ENCODE measurements at places on chromosomes 5 and 9.

DNA sequence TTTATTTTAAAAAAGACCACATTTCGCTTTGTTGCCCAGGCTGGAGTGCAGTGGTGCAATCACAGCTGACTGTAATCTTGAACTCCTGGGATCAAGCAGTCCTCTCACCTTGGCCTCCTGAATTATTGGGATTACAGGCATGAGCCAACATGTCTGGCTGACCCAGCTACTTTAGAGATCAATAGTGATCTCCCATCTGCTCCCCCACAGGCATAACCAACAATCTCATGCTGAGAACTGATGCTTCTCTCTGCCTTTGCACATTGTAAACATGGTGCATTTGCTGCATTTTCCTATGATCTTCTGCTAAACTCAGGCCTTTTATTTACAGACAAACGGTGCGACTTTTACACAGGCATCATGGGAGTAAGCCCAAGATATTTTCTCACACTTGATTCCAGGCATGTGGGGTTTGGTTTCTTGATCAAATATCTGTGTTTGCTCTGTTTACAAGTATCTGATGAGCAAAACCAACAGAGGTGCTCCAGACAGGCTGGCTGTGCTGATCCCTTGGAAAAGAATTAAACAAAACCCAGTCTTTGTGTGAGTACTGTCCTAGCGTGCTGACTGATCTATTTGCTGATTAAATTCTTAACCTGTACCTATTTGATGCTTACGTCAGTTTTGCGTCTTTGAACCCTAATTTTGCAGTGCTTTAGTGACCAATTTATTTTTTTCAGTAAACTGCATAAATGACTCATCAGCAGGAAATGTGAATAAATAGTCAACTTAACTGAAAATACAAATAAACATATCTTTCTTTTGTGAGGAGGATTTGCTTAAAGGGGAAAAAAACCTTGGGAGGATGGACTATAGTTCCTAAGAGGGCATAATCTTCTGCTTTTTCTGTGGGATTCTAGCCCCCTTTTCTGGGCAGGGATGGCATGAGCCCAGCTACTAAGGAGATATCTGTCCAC lies 191.7 kb upstream of the NR3C1 start:
- H3K4me3 ChIP-seq = no peak overlapping the region
- H3K36me3 ChIP-seq = no peaks in the 10 kb centered on the region
- no peaks in the 10 kb centered on the region for H3K27me3 ChIP-seq
- no peaks in the 10 kb centered on the region for H3K4me1 ChIP-seq
- DNase-seq = no peak
- no peak overlapping the region for H3K27ac ChIP-seq

GRCh38 chr9:104456831-104457230 lies 47.2 kb upstream of the OR13F1 start:
- H3K36me3 ChIP-seq = peaks cover under 1% of the 10 kb centered on the region
- DNase-seq = no peak
- no peaks in the 10 kb centered on the region for H3K27me3 ChIP-seq
- H3K4me1 ChIP-seq = no peaks in the 10 kb centered on the region
- no peak overlapping the region for H3K4me3 ChIP-seq
- H3K27ac ChIP-seq = no peak overlapping the region

DNA sequence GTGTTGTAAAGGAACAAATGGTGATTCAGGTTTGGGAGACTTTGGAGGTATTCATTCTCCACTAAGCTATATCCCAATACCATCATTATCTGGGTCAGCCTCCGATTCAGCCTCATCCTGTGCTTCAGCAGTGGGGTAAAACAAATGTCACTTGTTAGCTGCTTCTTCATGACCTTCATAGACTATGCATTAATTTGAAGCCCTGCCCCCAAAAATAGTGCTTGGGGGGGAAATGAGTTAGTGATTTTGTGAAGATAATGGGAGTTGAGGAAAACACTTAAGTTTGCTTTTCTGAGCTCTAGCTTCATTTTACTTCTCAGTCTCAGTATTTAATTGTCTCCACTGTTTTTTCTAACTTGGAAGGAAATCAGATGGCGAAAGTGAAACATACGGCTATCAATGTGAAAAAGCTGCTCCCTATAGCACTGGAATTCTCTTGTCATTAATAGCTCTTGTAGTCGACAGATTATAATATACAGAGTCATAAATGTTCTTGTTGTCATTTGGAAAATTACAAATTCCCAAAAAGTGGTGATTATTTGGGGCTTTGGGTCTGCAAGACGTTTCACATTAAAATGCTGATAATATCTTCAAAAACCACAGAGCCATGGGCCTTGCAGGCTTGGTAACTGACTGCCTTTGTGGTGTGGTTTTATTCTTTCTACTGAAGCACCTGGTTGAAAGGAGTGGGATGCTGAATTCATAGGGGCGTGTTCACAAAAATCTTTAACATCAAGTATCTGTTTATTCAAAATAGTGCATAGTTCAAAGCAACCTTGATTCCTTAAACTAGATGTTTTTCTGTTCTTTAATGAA lies 40.0 kb downstream of the PIK3R1 start:
- no peak overlapping the region for H3K4me3 ChIP-seq
- no peaks in the 10 kb centered on the region for H3K36me3 ChIP-seq
- no peak for DNase-seq
- no peaks in the 10 kb centered on the region for H3K4me1 ChIP-seq
- no peaks in the 10 kb centered on the region for H3K27me3 ChIP-seq

DNA sequence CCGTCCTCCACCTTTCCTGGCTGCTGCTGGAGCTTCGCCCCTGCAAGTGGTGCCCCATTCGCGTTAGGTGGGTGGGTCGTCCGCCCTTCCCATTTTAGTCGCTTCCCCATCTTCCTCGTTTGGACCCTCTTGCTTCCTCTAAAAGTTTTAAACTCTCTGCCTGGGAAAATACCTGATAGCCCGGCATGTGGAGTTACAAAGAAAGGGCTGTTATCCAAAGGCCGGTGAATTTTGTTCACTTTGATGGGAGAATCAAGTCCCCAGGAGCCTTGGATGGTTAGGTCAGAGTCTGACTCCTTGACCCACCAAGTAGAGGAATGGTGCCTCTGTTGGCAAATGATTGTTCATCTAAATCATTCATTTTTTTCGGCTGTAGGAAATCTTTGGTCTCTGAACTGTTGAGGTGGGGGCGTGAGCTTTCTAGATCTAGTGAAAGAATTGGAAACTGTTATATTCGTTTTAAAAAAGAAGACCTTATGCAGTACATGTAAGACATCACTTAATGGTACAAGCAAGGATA lies 29.5 kb upstream of the APC start:
- DNase-seq = no peak
- H3K4me1 ChIP-seq = no peaks in the 10 kb centered on the region
- peak overlapping the region; percentile 81 for H3K4me3 ChIP-seq

GRCh38 chr9:124260769-124261603 lies 3.2 kb downstream of the NEK6 start:
- peak overlapping the region; percentile 96 for H3K27ac ChIP-seq
- peaks cover 3% of the 10 kb centered on the region for H3K4me1 ChIP-seq
- peak overlapping the region; percentile 2 for H3K4me3 ChIP-seq
- H3K27me3 ChIP-seq = no peaks in the 10 kb centered on the region
- peak; percentile 61 for DNase-seq

DNA sequence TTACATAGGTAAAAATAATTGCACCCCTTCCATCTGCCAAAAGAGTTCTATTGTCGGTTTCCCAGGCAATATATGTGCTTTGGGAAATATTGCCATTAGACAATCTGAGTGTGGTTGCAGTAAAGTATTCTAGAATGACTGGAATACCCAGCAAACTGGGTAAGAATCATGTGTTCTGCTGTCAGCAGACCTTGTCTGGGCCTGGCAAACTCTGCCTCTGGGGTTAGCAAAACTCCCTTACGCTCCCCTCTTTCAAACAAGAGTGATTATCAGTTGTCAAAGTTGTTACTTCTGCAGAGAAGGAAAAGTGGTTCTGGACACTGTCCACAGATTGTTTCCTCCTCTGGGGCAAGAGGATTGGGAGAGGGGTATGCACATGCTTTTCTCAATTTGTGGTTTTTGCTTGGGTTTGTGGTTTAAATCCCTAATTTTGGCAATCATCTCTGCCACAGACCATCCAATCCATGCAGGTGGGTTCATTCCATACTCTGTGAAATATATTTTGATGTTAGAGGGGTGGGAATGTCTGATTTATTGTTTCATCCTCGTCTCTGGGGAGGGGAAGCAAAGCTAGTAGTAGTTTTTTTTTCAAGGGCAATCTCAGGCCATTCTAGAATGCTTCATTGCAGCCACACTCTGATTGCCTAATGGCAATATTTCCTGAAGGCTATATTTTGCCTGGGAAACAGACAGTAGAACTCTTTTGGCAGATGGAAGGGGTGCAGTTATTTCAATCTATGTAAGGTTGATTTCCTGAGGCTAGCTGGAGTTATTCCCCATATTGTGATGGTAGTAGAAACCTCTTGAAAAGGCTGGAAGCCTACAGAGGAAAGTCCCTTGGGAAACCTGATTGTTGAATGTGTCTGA lies 24.0 kb upstream of the TNFSF15 start:
- H3K27me3 ChIP-seq = no peaks in the 10 kb centered on the region
- no peak for DNase-seq
- no peak overlapping the region for H3K4me3 ChIP-seq
- H3K27ac ChIP-seq = no peak overlapping the region

DNA sequence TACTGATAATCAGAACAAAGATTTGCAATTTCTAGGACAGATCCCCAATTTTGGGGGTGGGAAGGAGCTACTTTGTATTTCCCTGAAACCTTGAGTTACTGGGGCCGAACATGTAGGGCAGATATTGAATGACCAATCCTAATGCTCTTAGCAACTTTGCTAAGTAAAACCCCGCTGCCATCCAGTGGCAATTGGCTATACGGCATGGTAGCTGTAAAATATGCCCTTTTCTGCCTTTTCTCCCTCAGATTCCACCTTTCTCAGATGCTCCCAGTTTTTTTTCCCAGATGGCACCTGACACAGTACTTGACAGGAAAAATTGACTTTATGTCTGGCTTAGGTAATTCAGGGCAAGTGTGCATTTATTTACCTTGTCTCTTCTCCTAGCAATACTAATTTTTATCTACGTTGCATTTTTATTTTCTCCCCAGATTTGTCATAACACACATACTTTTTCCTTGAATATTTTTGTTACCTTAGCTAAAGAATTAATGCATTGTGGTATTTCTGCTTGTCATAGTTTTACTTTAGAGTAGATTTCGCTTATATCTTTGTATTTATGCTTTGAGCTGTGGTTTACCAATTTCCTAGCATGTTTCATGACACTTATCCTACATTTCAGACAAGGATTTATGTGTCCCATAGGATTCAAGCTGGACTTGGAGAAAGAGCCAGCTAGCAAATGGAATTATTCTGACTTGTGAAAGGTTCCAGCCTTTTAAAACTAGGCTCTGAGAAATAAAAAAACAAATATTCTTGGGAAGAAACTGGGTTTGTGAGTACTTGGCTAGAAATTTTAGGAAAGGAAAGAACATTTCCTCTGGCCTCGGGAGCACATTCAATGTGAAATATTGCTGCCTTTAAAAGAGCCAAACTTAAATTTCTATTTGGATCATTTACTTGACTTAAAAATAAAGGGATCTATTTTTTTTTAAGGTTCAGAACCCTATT lies 37.4 kb downstream of the PIK3R1 start:
- H3K4me1 ChIP-seq = peaks cover 6% of the 10 kb centered on the region
- H3K27ac ChIP-seq = peak overlapping the region; percentile 28
- no peak overlapping the region for H3K4me3 ChIP-seq
- H3K27me3 ChIP-seq = no peaks in the 10 kb centered on the region

DNA sequence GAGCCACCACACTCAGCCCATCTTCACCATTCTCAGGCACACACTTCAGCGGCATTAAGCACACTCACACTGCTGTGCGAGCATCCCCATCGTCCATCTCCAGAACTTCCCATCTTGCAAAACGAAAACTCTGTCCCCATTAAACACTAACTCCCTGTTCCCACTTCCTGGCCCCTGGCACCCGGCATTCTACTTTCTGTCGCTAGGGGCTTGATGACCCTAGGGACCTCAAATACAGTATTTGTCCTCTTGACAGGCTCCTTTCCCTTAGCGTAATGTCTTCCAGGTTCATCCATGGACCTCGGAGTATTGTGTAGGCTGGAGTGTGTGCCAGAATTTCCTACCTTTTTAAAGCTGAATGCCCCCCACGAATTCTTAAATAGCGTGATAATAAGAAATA lies 14.7 kb upstream of the UBAC1 start:
- no peaks in the 10 kb centered on the region for H3K36me3 ChIP-seq
- no peak overlapping the region for H3K27ac ChIP-seq
- H3K4me3 ChIP-seq = no peak overlapping the region
- no peaks in the 10 kb centered on the region for H3K4me1 ChIP-seq
- no peaks in the 10 kb centered on the region for H3K27me3 ChIP-seq

DNA sequence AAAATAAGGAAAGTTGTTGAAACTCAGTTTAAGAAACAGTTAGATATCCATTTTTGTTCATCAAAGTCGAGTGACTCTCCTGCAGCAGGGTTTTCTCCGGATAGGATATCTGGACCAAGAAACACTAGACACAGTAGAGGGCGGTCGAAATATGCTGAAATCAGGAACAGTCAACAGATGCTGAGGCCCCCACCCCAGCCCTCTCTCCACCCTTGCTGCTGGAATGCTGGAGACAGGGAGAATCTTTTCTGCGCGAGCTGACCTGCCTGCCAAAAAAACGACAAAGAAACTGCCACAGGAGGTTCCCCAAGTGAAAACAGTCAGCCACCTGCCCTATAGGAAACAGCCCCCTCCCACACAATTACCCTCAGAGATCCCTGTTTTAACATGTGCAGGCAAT lies 4.3 kb upstream of the IL13 start:
- no peak overlapping the region for H3K27ac ChIP-seq
- H3K4me1 ChIP-seq = no peaks in the 10 kb centered on the region
- H3K27me3 ChIP-seq = no peaks in the 10 kb centered on the region

- no peaks in the 10 kb centered on the region for H3K27me3 ChIP-seq
- DNase-seq = no peak
- no peaks in the 10 kb centered on the region for H3K4me1 ChIP-seq
- no peak overlapping the region for H3K4me3 ChIP-seq
These were observed 53.5 kb upstream of the GARNL3 start for GRCh38 chr9:127210851-127211730.
